ENCODE measurements at places on chromosomes 11 and 22. TPM values are rescaled to one million over a fixed set of nuclear protein-coding genes. Genes with fewer than 3 reads are reported as not detected.

GRCh38 chr22:36733271-36733670 is 29.7 kb upstream of the CACNG2 start:
- DNase-seq, result no peak

DNA sequence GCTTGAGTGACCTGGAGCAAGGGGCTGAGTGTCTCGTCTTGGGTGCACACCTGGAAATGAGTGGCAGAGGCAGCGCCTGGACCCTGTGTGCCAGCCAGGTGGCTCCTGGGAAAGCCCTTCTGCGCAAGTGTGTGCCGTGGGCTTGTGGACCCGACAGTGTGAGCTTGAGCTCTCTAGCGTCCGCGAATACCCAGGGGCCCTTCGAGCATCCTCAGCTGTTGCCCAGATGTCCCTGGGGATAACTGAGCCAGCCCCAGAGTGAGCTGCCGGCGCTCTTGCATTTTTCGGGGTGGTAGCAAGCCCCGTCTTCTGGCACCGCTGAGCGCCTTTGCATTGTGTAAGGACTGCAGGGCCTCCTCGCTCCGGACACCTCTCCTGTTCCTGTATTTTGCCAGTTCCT is 399.2 kb downstream of the TBC1D22A start:
- DNase-seq, result no peak

GRCh38 chr22:24576778-24577177 is 16.1 kb downstream of the LRRC75B start:
- no peak for DNase-seq

DNA sequence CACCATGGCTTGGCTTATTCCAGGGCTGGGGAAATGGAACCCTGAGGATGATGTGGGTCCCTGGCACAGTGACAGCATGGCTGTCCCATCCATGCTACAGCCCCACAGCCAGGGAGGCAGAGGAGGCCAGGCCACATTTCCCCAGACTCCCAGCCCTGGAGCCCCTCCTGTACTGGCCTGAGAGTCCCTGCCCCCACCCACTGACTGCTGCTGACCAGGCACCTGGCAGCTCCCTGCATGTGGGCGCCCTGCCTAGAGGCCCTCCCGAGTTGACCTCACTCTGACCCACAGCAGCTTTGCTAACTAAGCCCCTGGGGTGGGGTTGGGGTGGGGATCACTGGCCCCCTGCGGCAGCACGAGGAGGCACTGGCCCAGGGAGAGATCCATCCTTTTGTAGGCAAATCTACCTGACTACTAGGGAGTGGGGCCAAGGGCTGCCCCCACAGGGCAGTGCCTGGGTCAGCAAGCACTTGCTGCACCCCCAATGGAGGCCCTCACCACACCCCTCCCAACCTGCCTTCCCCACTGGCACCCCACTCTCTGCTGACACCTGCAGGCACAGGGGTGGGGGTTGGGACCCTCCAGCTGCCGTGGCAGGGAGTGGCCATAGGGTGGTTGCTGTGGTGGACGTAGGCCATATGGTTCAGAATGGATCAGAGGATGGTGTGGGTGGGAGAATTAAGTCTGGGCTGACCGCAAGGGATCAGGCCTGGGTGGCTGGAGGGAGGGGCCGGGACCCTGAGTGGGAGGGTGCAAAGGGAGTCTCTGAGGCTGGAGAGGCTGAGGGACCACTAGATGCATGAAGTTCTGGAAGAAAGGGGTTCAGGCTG is 17.4 kb downstream of the ARVCF start:
- DNase-seq, result no peak

DNA sequence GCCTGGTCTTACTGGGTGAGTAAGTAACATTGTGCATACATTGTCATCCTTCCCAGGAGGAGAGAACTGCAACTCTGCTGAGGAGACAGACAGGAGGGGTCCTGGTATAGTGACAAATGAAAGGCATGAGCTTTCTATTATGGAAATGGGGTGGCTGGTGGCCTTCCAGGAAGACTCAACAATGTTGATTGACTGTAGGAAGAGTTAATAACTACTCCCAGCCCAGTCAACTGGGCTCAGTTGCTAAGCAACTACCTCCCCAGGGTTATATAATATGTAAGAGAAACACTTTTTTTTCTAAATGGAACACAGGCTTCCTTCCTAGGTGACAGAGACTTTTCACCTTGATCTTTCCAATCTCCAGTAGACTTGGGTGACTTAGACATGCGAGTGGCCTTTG is 28.2 kb downstream of the SEZ6L start:
- DNase-seq, result no peak

GRCh38 chr11:106482917-106483785 is 405.7 kb downstream of the AASDHPPT start:
- no peak for DNase-seq

GRCh38 chr11:69928975-69929374 is 109.8 kb upstream of the FGF3 start:
- no peak for DNase-seq

DNA sequence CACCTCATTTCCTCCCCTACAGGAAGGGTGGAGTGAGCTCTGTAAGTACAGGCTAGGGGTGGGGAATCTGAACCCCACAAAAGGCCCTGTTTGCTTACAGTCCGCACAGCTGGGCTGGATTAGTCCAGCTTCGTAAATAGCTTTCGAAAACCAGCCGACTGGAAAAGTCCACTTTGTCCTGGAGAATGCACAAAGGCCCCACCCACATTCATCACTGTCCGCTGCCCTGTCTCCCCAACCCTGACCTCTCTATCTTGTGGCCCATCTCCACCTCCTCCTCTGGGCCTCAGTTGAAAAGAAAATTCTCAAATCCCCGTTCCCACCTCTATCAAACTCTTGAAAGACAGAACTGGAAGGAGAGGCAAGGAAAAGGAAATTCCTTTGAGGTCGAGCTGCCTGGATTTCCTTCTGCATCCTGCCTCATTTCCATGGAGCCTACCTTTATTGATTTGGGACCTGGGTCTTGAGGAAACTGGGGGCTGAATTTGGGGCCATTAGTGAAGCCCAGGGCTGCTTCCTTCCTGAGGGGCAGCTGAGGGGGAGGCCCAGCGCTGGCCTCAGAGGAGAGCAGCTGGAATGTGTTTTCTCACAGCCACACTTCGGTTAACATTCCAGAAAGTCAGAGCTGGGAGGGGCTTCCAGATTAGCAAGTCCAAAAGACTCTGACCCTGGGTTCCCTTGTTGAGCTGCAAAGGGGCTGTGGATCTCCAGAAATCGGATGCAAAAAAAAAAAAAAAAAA is 147.6 kb downstream of the FBXO7 start:
- DNase-seq, result no peak

- DNase-seq, result no peak
Measured at GRCh38 chr11:95153857-95154246, 64.2 kb downstream of the ENDOD1 start.

DNA sequence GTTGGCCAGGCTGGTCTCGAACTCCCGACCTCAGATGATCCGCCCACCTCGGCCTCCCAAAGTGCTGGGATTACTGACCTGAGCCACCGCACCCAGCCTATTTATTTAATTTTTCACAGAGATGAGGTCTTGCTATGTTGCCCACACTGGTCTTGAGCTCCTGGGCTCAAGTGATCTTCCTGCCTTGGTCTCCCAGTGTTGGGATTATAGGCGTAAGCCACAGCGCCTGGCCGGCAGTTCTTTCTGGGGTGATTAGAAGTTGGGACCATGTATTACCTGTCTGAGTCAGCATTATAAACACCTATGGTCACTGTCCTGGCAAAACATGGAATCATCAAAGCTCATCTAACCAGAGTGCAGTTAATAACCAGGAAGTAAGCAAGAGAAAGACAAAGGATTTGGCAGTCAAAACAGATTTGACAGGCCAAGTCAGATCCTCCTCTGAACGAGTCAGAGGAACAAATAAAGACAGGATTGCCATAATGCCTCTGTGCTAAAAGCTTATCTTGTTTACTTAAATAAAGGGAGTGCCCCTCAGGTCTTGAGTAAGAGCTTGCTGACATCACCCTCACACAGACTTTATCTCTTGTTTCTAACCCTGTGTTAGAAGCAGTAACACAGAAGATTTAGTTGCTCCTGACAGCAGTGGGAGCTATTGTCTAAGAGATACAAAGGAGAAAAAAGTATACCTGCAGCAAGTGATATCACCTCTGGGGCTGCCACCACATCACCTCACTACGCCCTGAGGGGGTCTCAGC is 3.7 kb downstream of the SERPIND1 start:
- DNase-seq, result no peak

DNA sequence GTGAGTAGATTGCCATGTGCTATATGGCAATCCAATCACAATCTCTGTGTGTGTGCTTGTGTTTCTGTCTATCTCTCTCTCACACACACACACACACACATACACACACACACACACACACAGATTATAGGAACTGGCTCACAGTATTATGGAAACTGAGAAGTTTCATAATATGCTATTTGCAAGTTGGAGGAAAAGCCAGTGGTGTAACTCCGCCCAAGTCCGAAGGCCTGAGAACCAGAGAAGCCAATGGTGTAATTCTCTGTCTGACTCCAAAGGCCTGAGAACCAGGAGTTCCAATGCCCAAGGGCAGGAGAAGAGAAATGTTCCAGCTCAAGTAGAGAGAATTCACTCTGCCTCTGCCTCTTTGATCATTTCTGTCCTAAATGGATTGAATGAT is 37.2 kb downstream of the GLYATL2 start:
- DNase-seq, result no peak

Gene APOA1
- 0.80 TPM for total RNA-seq

Gene SCGB1C1
- not detected for total RNA-seq

Gene RAG2
- not detected for total RNA-seq

Gene BDNF
- 0.07 TPM for total RNA-seq

Gene GCAT
- 55.8 TPM for total RNA-seq

Gene SYT12
- total RNA-seq, result 0.44 TPM

Gene C11orf24
- 54.2 TPM for total RNA-seq

Gene SPI1
- not detected for total RNA-seq

Gene OR5B21
- not detected for total RNA-seq

Gene OR52R1
- total RNA-seq, result not detected

Data from neural crest cell (in vitro differentiated cells).